CD4-positive, alpha-beta memory T cell (primary cell): ENCODE measurements at places on chromosomes 5 and 9.

DNA sequence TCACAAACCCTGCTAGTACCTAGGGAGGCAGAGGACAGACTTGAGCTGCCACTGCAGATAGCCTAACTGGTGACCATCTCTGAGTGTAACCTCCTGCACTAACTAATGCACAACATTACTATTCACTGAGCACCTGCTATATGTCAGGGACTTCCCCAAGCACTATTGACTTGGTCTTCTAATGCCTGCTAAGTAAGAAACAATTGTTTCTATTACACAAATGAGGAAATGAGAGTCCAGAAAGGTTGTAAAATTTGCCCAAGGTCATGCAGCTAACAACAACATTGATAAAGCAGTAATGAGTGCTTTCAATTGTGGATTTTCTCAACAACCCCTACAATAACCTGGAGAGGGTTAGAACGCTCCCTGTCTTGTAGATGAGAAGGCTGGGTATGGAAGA is 183.7 kb downstream of the ZNF462 start:
- no peak for DNase-seq

DNA sequence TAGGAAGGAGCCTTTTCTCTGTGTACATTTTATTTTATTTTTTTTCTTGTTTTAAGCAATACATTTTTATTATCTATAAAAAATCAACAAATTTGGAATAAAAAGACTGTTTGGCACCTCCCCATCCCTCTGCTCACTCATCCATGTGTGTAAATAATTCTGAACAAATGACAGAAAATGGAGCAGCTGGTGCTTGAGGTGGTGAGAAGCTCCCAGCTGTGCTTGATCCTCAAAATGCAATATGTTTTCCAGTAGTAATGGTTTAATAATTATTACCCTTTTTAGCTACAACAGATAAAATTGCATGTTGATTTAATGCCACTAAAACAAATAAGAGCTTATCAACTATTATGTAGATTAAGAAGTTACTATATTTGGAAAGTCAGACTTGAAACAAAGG is 132.5 kb downstream of the CDH18 start:
- DNase-seq = no peak

DNA sequence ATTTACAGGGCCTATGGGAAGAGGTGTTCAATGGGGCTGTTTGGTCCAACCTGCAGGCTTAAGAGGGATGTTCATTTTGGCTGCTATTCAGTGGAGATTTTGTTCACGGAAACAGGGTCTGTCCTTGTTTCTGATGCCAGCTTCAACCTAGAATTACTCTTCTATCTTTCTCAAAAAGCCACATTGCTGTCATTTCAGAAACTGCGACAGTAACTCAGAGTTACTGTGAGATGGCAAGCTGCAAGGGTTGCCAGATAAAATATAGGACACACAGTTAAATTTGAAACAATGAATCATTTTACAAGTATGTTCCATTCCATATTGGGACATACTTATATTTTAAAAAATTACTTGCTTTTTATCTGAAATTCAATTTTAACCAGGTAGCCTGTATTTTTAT is 128.0 kb downstream of the NPR3 start:
- no peak for DNase-seq

- no peak for DNase-seq
Observed at GRCh38 chr9:6829536-6829935, 71.8 kb downstream of the KDM4C start.

- DNase-seq = no peak
Observed at GRCh38 chr5:59598547-59598874, 295.0 kb downstream of the PDE4D start.

DNA sequence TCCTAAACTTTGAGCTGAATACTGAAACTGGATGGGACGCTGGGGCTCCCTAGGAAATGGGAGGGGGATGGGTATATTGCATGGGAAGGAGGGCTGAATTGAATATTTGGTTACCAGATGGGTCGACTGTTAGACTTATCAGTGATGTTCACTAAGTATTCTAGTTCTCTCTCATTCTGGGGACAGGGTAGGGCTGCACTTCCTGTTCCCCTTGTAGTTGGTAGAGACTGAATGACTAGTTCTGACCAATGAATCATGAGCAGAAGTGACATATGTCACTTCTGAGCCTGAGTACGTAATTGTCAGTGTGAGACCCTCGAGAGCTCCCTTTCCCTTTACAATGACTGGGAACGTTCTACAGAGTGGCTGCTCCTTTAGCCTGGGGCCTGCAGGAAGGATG is 55.5 kb upstream of the DMRT1 start:
- no peak for DNase-seq

DNA sequence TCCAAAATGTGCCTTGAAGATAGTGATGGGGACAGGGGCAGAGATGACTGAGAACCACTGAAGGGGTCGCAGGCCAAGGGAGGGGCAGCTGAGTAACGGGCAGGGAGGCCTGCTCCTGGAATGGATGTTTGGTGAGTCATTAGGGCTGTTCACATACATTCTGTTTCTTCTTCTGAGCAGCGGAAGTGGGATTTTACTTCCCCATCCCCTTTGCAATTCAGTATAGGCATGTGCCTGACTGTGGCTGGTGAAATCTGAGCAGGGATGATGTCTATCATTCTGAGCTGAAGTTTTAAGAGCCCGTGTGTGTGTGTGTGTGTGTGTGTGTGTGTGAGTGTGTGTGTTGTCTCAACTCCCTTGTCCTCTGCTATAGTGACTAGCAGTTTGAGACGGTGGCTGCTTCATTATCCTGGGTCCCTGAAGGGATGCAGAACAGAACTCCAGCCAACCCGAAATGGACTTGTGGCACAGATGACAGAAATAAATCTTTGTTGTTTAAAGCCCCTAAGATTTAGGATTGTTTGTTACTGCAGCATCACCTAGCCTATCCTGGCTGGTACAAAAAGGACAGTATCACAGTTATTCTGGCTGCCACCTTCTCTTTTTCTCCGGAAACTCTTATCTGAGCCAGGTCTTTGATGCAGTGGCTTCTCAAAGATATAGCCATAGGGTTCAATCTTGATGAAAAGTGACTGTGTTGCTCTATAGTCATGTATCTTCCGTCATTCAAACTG is 29.2 kb upstream of the TGFBI start:
- no peak for DNase-seq
